ENCODE measurements at places on chromosomes 7 and 10.

GRCh38 chr10:1380088-1380671, 324.0 kb downstream of the WDR37 start:
- DNase-seq: no peak

- no peak for DNase-seq
These were observed 50.8 kb downstream of the RHOBTB1 start for GRCh38 chr10:60893231-60893630.

GRCh38 chr7:100396421-100396982, 23.2 kb downstream of the PILRA start:
- DNase-seq: no peak

- no peak for DNase-seq
These were observed 789.8 kb downstream of the PHTF2 start for GRCh38 chr7:78588393-78588792.

DNA sequence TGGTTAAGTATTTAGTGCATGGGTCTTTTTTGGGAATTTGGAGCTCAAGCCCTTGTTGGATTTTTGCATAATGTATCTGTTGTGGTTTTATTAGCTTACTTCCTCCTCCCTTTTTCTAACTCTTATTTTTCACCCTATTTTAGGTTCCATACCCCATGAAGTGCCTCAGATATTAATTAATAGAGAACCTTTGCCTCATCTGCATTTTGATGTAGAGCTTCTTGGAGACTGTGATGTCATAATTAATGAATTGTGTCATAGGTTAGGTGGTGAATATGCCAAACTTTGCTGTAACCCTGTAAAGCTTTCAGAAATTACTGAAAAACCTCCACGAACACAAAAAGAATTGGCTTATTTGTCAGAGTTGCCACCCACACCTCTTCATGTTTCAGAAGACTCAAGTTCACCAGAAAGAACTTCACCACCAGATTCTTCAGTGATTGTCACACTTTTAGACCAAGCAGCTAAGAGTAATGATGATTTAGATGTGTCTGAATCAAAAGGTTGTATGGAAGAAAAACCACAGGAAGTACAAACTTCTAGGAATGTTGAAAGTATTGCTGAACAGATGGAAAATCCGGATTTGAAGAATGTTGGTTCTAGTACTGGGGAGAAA, 28.0 kb downstream of the SIRT1 start:
- no peak for DNase-seq

DNA sequence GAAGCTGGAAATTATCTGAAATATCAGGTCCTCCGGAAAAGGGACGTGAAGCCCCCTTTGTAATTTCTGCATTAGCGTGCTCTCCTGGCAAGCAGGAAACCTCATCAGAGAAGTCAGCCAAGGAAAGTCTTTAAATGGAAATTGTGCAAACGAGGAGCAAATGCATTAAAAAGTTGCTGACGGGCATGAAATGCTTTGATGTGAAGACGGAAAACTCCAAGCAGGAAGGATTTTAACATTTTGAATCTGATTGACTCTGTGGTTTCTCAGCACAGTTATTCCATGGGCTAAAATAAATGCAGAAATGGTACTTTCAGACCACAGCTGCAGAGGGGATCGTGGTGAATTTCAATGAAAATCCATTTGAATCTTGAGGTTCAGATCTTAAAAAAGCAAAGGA, 167.8 kb downstream of the AHR start:
- DNase-seq: no peak

GRCh38 chr7:106915873-106916272, 50.8 kb downstream of the PIK3CG start:
- no peak for DNase-seq

DNA sequence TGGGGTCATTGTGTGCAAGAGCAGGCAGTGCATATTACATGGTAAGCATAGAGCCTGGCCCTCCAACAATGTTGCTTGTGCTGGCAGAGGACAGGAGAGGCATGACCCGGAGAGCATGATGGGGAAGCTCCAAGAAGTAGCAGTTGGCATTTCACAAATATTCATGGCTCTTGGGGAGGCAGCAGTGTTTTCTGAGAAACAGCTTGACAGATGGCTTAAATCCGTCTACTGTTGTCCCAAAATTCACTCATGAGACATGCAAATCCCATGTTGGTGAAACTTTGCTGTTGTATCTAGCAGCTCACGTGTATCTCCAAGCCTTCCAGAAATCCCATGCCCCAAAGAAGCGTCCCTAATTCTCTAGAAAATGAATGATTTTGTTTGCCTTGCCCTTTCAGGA, 487.0 kb downstream of the SORCS3 start:
- DNase-seq: no peak

DNA sequence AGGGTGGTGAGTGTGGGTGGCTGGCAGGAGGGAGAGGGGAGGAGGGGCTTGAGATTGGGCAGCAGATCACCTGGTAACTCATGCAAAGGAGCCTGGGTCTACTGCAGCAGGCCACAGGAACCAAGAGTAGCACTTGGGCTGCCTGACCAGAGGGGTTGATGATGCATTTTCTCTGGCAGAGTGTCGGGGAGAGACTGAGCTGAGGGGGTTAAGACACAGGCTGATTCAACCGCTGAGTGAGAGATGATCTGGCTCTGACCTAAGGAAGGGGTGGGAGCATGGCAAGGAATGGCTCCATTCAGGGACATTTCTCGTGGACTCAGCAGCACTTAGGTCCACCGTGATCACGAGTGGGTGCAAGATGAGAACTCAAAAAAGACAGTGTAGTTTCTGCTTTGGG, 115.5 kb upstream of the STK17A start:
- DNase-seq: no peak

- no peak for DNase-seq
These were observed 1.3 kb downstream of the PFKFB3 start for GRCh38 chr10:6204063-6204340.

DNA sequence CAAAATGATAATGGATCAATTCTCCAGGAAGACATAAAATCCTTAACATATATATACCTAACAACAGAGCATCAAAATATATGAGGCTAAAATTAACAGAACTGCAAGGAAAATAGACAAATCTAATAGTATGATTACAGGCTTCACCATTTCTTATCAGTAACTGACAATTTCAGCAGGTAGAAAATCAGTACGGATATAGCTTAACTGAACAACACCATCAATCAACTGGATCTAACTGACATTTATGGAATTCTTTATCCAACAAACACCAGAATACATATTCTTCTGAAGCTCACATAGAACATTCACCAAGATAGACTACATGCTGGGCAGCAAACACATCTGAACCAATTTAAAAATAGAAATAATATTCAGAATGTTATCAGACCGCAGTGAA, 121.1 kb upstream of the CDC14C start:
- DNase-seq: no peak

DNA sequence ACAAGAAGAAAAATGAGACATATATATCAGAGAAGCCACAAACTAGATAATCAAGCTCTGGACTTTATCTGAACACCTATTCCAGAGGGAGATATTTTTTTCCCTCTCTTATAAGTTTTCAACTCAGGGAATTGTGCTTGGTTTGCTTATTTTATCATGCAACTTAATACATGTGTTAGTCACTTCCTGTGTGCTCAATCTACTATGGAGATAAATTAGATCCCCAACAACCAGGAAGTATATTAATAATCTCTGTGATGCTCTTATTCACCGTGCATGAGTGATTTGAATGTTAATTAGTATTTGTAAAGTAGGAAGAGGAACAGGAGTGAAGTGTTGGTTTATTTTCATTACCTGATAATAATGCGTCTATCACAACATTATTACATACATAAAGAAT, 38.8 kb upstream of the ZNF365 start:
- DNase-seq: no peak

GRCh38 chr7:42831718-42832522, 80.0 kb downstream of the C7orf25 start:
- DNase-seq: no peak

GRCh38 chr10:132466520-132467463, 69.8 kb downstream of the PWWP2B start:
- no peak for DNase-seq

GRCh38 chr10:90947030-90947960, 26.4 kb upstream of the ANKRD1 start:
- no peak for DNase-seq

- DNase-seq: no peak
These were observed 21.0 kb downstream of the KLF6 start for GRCh38 chr10:3763852-3764625.

DNA sequence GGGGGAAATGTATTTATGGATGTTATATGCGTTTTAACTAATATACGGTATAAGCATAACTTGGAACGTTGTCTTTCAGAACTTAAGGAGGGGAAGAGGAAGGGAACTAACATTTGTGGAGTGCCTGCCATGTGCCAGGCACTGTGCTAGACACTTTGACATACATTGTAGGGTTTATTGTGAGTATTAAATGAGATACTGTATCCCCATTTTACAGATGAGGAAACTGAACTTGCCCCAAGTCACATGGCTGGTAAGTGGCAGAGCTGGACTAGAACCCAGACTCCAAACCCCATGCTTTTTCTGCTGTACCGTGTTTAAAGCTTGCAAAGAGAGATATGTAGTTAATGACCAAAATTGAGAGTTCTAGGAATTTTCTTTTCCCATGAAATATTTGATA, 74.6 kb downstream of the CREM start:
- DNase-seq: no peak

DNA sequence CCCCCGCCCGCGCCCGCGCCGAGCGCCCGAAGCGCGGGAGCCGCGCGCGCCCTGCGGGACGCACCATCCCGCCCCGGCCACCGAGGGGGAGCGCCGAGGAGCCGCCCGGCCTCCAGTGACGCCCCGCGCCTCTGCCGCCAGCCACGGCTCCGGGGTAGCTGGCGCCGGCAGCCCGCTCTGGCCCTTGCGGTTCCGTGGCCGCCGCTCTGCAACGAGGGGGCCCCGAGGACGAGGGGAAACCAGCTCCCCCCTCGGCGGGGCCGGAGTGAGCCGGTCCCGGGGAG, at the start of gene PAXIP1:
TSS of gene PAXIP1 (minus strand) at position 33 of the 284 bp plus-strand sequence. CDS start 195 bp downstream, outside the sequence.
- no peak for DNase-seq

DNA sequence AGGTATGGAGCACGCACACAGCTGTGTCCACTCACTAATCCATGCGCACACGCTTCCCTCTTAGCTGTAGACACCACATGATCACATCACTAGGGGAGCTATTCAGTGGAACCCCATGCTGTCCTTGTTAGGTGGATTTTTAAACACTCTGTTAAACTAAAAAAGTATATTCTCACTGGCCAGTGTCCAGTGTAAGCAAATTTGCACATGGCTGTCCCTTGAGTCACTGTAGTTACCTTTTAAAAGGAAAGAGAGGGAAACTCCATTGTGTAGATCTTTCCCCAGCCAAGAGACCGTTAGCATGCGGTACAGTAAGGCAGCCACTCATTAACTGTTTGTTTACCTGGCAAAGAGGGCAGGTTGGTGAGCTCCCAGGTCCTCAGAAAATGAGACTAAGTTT, 81.6 kb upstream of the INSYN2A start:
- DNase-seq: no peak

- DNase-seq: no peak
These were observed 351.5 kb upstream of the AUTS2 start for GRCh38 chr7:69246758-69247157.

DNA sequence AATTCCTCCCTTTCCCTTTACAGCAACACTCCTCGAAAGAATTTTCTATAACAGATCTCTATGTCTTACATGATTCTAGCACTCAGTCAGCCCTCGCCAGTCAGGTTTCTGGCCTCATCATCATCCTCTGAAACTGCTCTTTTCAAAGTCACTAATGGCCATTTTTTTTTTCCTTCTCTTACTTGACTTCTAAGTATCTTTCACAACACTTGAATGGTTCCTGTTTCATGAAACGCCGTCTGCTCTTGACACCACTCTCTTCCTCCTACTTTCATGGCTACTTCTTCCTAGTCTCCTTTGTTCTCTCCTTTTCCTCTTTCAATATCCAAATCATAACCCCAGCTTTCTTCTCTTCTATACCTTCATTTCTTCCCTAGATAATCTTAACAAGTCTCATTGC, 100.5 kb upstream of the NRP1 start:
- no peak for DNase-seq

GRCh38 chr10:102738692-102739121, 5.0 kb upstream of the WBP1L start:
- no peak for DNase-seq

DNA sequence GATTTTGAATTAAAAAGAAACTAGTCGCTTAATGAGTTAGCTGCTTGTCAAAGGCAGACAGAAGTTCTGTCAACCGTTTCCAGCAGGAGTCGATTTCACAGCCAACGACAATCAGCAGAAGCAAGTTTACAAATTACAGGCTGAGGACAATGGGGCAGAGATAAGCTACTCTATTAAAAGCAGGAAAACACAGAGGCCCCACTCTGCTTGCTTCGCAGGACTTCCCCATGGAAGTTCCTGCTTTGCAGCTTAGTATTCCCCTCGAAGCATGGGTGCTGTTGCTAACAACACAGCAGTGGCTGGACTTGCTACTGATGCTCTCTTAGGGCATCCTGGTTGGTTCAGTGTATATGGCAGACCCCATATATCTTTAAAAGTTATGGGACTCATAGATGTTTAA, 50.8 kb upstream of the KLF6 start:
- no peak for DNase-seq

GRCh38 chr7:47535035-47535703, 46.7 kb downstream of the TNS3 start:
- DNase-seq: no peak

DNA sequence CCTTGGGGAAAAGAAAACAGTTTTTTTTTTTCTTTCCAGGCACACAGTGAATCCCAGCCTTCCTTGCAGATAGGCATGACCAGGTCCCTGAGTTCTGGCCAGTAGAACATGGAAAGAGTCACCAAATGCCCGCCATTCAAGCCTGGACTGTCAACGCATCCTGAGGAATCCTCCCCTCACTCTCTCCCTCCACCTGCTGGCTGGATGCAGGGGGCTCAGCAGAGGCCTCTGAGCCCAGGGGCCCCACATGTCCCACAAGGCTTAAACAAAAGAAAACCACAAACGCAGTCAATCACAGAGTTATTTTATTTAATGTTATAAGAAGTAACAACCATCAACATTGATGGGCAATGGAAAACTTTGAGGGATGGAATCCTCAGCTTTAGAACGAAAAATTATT, 93.1 kb downstream of the JCAD start:
- no peak for DNase-seq

- DNase-seq: no peak
These were observed 49.9 kb upstream of the SH2B2 start for GRCh38 chr7:102236592-102237287.

DNA sequence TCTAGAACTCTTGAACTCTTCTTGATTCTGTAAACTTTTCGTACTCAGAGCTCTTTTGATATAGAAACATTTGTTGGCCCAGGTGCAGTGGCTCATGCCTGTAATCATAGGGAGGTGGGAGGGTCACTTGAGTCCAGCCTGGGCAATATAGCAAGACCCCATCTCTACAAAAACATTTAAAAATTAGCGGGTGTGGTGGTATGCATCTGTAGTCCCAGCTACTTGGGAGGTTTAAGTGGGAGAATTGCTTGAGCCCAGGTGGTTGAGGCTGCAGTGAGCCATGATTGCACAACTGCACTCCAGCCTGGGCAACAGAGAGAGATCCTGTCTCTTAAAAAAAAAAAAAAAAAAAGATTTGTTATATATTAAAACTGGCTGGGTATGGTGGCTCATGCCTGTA, 121.6 kb downstream of the BAMBI start:
- DNase-seq: no peak

DNA sequence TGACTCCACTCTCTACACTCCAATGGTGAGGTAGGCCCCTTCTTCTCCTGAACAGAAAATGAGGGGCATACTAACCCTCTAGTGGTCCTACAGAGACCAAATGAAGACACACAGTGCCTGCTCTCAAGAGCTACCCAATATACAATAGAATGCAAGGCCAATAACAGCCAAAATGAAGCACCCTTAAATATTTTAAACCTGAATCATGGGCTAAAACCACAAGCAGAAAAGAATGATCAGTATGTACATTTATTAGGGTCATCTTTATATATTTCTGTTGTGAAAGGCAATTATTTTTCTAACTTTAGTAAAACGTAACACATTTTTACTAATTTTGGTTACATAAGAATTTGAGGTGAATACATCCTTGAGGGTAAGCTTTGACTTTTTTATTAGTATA, 49.9 kb upstream of the COL1A2 start:
- no peak for DNase-seq

Measured in cerebellar nuclear complex (tissue), 1 donor.